ENCODE measurements at places on chromosomes 2 and 18.

DNA sequence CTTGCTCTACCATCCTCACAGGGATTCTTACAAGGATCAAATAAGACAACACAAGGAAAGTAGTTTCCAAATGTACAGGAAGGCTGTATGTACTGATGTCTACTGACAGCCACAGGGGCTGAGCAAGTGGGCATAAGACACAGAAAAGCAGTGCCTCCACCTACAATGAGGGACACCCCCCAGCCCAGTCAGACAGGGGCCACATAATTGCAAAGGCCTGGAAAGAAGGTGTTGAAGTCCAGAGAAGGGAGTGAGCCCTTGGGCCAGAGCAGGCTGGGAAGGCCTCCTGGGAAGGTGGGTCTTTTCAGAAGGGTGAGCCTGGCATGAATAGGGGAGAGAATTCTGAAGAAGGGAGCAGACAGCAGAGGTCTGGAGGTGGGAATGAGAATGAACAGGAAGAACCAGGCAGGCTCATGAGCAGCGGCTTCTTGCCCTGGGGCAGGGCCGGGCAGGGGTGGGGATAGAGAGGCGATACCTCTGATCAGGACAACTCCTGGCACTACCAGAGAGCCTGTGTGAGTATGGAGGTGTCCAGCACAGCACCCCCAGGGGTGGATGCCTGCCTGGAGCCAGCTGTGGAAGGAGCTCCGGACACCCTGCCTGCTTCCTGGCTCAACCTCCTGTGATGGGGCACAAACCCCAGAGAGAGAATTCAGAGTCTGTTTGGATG lies 30.1 kb downstream of the HS1BP3 start:
- no peak for DNase-seq

DNA sequence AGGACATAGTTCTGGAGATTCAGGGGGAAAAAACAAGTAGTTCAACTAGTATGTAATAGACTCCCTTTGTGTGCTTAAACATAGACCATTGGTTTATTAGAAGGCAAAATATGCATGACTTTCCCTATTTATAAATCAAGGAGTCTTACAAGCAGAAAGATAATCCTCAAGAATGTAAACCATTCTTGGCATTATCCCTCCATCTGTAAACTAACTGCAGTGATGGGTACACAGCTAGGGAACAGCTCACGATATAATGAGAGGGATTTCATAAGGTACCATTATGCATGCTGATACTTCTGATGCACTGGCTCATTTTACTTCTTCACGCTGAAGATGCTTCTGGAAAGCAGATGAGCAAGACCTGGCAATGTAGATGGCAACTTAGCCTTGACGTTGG lies 878 bp downstream of the FBXO15 start:
- DNase-seq: no peak

- DNase-seq: no peak
These were observed 131.5 kb upstream of the LRATD1 start for GRCh38 chr2:14501061-14501460.

GRCh38 chr2:3780477-3781402 lies 77.4 kb downstream of the DCDC2C start:
- DNase-seq: peak; percentile 70

DNA sequence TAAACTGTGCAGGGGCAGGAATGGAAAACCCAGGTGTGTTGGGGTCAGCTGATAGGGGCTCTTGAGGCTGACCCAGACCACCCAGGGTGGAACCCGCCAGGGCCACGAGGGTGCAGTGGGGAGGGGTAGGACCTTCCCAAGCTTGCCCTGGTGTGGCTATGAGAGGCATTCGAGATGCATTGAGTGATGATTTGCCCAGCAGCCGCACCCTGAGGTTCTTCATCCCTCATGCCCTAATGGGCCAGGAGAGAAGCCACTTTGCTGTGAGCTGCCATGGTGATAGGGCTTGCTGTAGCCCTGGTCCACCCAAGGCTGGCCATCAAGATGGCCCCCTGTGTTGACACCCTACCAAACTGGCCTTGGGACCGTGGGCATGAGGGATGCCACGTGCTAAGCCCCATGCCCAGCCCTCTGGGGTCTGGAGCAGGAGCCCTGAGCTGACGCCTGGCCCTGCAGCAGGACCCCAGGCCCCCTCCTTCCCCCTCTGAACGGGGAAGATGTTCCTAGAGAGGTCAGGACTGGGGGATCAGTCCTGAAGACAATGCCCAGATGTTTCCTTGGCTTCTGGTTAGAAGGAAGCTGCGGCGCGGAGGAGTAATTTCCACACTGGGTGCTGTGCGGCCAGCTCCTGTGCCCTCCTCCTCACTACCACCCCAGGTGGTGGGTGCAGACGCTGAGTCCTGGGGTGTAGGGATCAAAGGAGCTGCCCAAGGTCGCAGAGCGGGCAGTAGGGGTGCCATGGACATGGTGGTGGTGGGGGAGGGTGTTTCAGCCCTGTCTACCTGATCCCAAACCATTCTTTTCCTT lies 122.5 kb upstream of the HDAC4 start:
- DNase-seq: no peak

- DNase-seq: no peak
These were observed 16.4 kb upstream of the FBLN7 start for GRCh38 chr2:112121682-112122254.

GRCh38 chr2:40741532-40741931 lies 289.6 kb upstream of the SLC8A1 start:
- no peak for DNase-seq

DNA sequence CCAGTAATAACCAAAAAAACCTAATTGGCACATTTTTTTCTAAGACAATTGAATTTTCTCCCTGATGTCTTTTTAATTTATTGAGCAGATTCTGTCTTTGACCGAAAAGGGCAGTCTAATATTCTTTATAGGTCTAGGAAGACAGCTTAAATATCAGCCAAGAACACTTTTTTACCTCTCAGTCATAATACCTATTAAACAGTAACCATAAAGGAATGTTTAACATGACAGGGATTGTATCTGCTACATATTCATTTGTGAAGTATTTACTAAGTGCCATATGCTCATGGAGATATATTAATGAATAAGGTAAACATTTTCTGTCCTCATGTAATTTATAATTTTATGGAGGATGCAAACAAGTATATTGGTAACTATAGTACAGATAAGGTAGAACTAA lies 3.1 kb upstream of the HTR2B start:
- DNase-seq: no peak

GRCh38 chr2:17541531-17541950 lies 1.0 kb downstream of the VSNL1 start:
- no peak for DNase-seq

GRCh38 chr18:52992041-52992440 lies 652.0 kb downstream of the DCC start:
- no peak for DNase-seq

- DNase-seq: no peak
These were observed 27.6 kb upstream of the STAT1 start for GRCh38 chr2:191041418-191042161.

- DNase-seq: no peak
These were observed 45.7 kb upstream of the NEMP2 start for GRCh38 chr2:190579915-190580846.

GRCh38 chr2:125925891-125926546 lies 729.9 kb upstream of the GYPC start:
- no peak for DNase-seq
